ENCODE measurements at places on chromosomes 2 and 18. TPM values are rescaled to one million over a fixed set of nuclear protein-coding genes. Genes with fewer than 3 reads are reported as not detected.

BBS5 gene
- 1.4 TPM for total RNA-seq

- H3K36me3 ChIP-seq = no peaks in the 10 kb centered on the region
- peaks cover 37% of the 10 kb centered on the region for H3K4me1 ChIP-seq
- peak; percentile 48 for DNase-seq
- H3K4me3 ChIP-seq = no peak overlapping the region
- peak overlapping the region; percentile 85 for H3K27ac ChIP-seq
These were observed 149.1 kb downstream of the RHBDD1 start for GRCh38 chr2:226984750-226985582.

DNA sequence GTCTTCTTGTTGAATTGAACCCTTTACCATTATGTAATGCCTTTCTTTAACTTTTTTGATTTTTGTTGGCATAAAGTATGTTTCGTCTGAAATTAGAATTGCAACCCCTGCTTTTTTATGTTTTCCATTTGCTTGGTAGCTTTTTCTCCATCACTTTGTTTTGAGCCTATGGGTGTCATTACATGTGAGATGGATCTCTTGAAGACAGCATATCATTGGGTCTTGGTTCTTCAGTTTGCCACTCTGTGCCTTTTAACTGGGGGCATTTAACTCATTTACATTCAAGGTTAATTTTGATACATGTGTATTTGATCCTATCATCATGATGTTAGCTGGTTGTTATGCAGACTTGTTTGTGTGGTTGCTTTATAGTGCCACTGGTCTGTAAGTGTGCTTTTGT lies 489.4 kb upstream of the TNP1 start:
- H3K4me3 ChIP-seq = no peak overlapping the region
- H3K36me3 ChIP-seq = no peaks in the 10 kb centered on the region
- no peak for DNase-seq
- H3K4me1 ChIP-seq = no peaks in the 10 kb centered on the region
- H3K27me3 ChIP-seq = peaks cover 8% of the 10 kb centered on the region

DNA sequence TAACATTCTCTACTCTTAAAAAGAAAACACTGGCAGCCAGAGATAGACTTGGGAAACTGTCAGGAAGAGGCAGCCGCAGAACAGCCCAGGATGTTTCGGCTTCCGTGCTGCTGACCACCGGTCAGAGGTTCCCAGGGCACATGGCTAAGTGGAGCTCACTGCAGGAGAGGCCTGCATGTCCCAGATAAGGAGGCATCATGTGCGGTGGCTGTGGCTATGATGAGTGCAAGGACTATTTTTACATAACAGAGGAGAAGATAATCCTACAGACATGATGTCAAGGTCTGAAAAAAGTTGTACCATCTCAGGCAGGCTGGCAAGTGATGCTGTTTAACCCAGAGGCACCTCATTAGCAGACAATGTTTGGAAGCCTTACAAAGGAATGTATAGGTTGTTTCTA lies 252.3 kb downstream of the CYRIA start:
- no peak overlapping the region for H3K4me3 ChIP-seq
- no peaks in the 10 kb centered on the region for H3K36me3 ChIP-seq
- H3K4me1 ChIP-seq = no peaks in the 10 kb centered on the region
- no peaks in the 10 kb centered on the region for H3K27me3 ChIP-seq
- H3K27ac ChIP-seq = no peak overlapping the region

DNA sequence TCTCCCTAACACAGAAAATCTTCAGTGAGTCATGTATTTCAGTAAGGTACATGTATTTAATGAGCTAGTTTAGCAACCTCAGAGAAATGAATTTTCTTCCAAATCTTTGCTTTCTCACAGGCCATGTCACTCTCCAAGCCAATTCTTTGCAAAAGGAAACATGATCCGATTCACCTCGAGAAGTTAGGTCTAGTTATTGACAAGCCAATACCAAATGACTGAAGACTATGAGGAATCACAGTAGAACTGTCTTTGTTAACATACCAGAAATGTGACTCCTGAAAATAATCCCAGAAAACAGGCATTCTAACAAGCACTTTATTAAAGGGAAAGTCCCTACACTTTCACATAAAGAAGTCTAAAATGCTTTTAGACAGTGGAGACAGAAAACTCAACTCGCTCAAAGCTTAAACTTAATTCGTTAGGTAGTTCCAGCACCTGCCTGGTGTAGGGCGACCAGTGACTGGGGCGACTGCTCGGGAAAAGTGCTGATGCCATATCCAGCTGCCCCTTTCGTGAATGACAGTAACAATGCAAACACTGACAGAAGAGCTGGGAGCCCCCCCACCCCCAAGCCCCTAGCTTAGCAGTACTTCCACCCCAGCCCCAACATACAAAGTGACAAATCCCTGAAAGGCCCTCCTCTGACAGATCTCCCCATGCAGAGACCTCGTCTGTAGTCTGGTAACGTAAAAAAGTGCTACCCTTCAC lies 1.8 kb downstream of the MEMO1 start:
- peak overlapping the region; percentile 98 for H3K4me3 ChIP-seq
- peak; percentile 15 for DNase-seq
- H3K36me3 ChIP-seq = peaks cover 29% of the 10 kb centered on the region
- peaks cover 59% of the 10 kb centered on the region for H3K4me1 ChIP-seq
- H3K27ac ChIP-seq = peak overlapping the region; percentile 92

KLHL41 gene
- total RNA-seq = not detected

LAMA3 gene
- total RNA-seq = 0.54 TPM

SLC9A2 gene
- total RNA-seq = not detected

DNA sequence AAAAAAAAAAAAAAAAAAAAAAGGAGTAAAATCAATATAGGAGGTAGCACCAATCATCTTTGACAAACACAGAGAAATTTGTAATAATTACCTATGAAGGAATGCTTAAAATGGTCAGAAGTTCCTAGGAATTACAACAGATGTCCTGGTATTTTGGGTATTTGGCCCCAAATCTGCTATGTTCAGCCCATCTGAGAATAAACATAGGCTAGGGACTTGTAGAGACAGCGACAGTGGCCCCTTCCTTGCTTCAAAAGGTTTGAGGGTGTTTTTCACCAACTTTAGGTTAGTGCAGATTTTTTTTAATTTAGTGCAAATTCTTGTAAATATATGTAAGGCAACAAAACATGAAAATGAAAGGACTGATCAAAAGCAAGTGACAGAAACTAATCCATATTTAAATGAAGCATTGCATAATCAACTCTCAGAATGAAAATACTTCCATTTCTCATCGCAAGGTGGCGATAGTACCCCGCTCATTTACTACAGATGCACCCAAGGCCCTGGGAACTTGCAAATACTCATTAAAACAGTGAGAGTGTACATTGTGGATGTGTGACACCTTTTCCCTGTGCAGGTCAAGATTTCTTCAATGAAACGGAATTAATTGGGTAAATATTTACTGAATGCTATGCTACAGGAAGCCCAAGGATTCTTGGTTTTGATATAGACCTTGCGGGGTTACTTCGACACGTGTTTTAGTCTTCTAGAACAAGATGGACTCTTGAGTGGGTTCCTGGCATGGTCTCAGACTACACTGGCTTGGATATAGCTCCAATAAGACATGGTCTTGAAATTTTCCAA lies 44.6 kb downstream of the FAM124B start:
- no peaks in the 10 kb centered on the region for H3K4me1 ChIP-seq
- peak; percentile 72 for DNase-seq
- no peak overlapping the region for H3K27ac ChIP-seq
- peaks cover 6% of the 10 kb centered on the region for H3K27me3 ChIP-seq
- H3K36me3 ChIP-seq = no peaks in the 10 kb centered on the region

DNA sequence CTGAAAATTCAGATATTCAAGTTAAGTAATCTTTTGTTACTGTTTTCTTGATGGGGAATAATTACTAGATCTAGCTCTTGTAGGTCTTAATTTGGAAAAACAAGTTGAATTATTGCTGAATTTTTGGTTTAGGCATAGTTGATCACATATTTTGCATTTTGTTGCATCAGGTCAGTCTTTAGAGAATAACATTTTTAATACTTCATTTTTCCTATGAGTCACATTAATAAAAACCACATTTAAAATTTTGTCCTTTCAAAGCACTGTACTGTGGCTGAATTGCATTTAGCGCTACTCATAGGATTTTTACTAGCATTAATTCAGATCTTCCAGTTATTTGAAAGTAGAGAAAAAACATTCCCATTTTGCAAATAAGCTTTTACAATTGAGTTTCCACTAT lies 23.2 kb downstream of the MAP4K4 start:
- H3K27me3 ChIP-seq = no peaks in the 10 kb centered on the region
- H3K36me3 ChIP-seq = peaks cover 71% of the 10 kb centered on the region
- no peak for DNase-seq
- H3K4me3 ChIP-seq = no peak overlapping the region

GREB1 gene
- total RNA-seq = 0.10 TPM

All from activated CD4-positive, alpha-beta T cell treated with anti-CD3 and anti-CD28 coated beads, Interleukin-2, amount 10 ng/mL, durations not matched to agents 7 days and 5 days (primary cell).